OCI-LY7 (cell line): ENCODE measurements at places on chromosomes 2 and 18.

- no peak for DNase-seq
Observed at GRCh38 chr2:36570416-36570815, 27.6 kb downstream of the FEZ2 start.

GRCh38 chr2:86143307-86143706 lies 37.3 kb downstream of the PTCD3 start:
- DNase-seq = no peak

GRCh38 chr2:118431165-118431517 lies 342.9 kb downstream of the INSIG2 start:
- no peak for DNase-seq

DNA sequence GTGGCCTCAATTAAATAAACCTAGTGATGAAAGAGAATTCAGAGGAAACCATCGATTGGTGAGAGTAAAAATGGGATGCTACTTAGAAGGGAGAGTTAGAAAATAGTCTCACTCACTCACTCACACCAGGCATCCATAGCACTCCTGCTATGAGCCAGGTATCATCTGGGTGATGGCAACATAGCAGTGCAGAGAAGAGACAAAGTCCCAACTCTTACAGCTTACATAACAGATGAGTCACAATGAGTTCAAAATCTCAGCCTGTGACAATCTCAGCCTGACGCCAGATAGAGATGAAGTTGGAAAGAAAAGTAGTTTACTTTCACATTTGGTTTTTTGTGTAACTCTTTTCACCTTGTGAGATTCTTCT lies 55.4 kb upstream of the THOC1 start:
- DNase-seq = no peak

GRCh38 chr2:106638043-106638442 lies 150.9 kb downstream of the CD8B2 start:
- peak; percentile 17 for DNase-seq

- DNase-seq = no peak
Observed at GRCh38 chr2:44945676-44946371, 4.3 kb downstream of the SIX3 start.

GRCh38 chr2:13089971-13090370 lies 373.2 kb downstream of the TRIB2 start:
- DNase-seq = no peak

GRCh38 chr2:226623587-226624368 lies 175.8 kb downstream of the IRS1 start:
- no peak for DNase-seq

GRCh38 chr18:8808001-8808400 lies 102.6 kb downstream of the MTCL1 start:
- DNase-seq = no peak

- DNase-seq = no peak
Observed at GRCh38 chr2:105541189-105542050, 142.6 kb upstream of the FHL2 start.

GRCh38 chr2:95346231-95346737 lies 49.1 kb downstream of the KCNIP3 start:
- no peak for DNase-seq

GRCh38 chr2:76288598-76288997 lies 577.9 kb upstream of the GCFC2 start:
- DNase-seq = no peak

- DNase-seq = peak; percentile 51
Observed at GRCh38 chr2:119826370-119826961, 66.7 kb downstream of the PTPN4 start.

DNA sequence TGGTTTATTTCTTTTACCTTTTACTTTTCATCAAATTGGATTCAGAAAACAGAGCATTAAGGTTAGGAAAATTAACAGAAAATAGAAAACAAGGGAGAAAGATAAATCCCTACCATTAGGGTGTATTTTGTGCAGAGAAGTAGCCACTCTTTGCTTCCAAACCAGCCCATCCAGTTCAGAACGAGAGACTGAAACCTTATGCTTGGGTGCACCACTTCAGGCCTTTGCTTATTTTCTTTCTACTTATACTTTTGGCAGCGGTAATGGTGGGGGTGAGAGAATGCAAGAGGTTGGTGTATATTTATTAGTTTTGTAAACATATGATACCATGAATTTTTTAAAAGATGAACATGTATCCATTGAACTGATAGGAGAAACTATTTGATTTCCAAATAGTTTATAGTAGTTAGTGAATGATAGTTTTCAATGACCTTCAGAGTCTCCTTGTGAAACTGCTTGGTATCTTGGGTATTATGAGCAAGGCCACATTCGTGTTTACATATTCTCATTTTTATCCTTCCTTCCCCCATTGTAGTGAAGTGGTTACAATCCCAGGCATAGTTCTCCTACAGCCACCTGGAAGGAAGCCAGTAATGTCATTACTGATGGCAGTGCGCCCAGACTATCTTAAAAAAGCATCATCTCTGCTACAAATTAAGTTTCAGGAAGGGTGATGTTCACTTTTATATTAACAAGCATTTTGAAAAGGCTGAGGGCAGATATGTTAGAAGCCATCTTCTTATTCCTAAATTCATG lies 60.8 kb downstream of the MFSD6 start:
- peak; percentile 31 for DNase-seq

DNA sequence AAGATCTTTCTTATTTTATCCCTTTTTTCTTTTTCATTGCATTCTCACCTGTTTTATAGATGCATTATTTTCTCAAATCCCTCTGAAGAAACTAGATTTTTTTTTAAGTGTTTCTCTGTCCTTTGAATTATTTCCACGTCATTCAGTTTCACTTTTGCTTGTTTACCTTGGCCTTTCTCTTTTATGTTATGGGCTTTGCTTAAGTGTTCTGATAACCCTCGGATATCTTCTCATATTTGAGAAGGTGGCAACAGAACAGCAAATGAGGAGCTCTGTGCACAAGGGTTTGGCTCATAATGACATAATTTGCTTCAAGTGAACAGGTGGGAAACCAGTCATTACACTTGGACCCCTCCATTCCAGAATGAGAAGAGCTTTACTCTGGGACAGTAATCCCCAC lies 111.9 kb downstream of the C1D start:
- no peak for DNase-seq

DNA sequence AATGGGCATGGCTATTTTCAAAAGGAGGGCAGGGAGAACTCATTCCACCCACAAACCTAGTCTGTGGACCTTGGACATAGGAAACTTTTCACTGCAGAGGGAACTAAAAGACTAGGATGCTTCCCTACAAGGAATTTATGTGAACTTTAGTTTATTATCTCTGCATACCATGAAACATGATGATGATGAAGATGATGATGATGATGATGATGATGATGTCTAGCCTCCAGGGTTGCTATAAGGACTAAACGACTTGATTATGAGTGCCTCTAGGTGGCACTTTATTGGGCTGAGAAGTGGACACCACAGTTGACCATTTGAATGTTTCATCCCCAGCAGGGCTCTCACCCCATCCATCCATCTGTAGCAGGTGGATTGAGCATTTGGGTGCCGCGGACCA lies 260.0 kb upstream of the TCF4 start:
- no peak for DNase-seq

GRCh38 chr2:236512902-236513435 lies 56.7 kb upstream of the ACKR3 start:
- DNase-seq = peak; percentile 86

- DNase-seq = peak; percentile 51
Observed at GRCh38 chr18:12318334-12318697, 10.3 kb downstream of the TUBB6 start.

DNA sequence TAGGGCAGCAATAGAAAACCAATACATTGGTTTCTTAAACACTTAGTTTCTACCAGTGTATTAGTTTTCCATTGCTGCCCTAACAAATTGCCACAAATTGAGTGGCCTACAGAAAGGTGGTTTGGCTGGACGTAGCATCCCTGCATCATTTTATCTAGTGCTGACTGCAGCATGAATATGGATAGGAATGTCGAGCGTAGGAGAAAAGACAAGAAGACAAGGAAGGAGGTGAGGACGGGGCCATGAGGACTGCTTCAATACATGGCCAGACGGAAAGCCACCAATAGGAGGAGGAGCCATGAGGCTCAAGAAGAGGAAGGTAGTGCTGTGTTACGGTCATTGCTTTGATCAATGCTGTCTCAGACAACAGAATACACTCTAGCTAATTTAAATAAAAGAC lies 154.5 kb upstream of the NDUFV2 start:
- no peak for DNase-seq

DNA sequence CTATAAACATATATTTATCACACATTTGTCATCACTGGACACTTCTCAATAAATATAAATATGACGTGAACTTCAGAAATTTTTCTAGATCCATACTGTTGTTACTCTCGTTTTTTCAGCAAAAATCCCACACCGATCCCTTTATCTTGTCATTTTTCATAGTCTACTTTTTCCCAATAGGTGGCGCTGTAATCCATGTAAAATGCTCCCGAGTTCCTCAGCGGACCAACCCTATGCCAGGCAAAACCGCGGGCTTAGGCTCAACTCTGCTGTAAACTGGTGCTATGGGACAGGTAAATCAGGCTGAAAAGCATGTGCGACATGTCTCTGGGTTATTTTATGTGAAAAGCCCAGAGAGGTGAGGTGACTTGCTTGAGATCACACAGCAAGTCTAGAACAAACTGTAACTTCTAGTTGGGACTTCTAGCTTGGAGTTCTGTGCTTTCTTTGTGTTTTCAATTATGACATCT lies 104.0 kb downstream of the COBLL1 start:
- peak; percentile 73 for DNase-seq

GRCh38 chr2:86426271-86426670 lies 14.9 kb upstream of the KDM3A start:
- no peak for DNase-seq

- no peak for DNase-seq
Observed at GRCh38 chr2:221848286-221848685, 276.2 kb upstream of the EPHA4 start.

- no peak for DNase-seq
Observed at GRCh38 chr2:172251231-172251630, 148.5 kb upstream of the DLX2 start.

DNA sequence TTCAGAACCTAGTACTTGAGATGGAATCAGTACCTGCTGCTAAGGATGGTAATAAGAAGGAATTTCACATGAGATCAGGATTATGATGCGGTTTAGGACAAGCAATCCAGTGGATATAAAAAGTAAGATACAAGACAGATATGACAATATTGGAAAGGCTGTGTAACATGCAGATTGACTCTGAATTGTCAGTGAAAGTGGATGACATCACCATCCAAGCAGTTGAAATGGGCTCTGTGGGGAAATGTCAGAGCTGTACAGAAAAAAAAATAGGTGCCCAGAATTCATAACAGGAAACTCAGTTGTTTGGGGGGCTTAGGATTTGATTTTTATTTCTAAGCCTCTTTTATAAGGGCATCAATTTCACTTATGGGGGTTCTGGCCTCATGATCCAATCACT lies 438.3 kb downstream of the SPAG16 start:
- DNase-seq = no peak

DNA sequence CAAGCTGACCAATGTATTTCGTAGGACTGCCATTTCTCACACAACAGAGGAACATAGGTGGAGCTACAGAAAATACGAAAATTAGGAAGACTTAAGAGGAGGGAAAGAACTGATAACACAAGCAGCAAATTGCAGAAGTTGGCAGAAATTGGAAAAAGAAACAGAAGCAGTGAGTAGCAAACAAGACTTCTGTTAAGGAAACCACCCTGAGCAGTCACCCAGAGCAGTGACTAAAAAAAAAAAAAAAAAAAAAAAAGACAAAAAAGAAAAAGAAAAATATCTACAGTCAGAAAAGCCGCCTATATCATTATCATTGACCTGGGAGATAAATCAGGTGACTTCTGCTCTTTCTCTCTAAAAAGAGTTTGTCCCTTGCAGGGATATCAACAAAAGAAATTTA lies 21.4 kb downstream of the STK17B start:
- no peak for DNase-seq

DNA sequence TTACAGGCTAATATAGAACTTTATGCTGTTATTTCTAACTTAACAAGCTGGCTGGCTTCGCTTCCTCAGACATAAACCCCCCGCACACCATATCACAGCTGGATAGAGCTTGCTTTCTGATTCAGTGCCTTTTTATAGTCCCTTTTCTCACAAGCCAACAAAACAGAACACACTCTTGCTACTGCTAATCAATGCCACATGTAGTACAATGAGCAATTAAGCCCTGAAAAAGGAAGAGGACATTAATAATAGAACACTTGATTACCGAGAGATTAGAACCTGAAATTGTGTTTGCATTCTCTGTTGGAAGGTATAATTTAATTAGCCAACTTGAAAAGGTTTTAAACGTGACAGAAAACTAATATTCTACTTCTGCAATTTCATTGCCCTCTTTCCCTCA lies 267.7 kb upstream of the CYRIA start:
- DNase-seq = no peak

- DNase-seq = no peak
Observed at GRCh38 chr18:23943104-23943503, 71.5 kb upstream of the TTC39C start.
